Tibial nerve (tissue), 4 donors: ENCODE measurements at places on chromosomes 3 and 15. TPM values are rescaled to one million over a fixed set of nuclear protein-coding genes. Genes with fewer than 3 reads are reported as not detected.

The ZKSCAN7 gene
- total RNA-seq, result 10.0 TPM

DNA sequence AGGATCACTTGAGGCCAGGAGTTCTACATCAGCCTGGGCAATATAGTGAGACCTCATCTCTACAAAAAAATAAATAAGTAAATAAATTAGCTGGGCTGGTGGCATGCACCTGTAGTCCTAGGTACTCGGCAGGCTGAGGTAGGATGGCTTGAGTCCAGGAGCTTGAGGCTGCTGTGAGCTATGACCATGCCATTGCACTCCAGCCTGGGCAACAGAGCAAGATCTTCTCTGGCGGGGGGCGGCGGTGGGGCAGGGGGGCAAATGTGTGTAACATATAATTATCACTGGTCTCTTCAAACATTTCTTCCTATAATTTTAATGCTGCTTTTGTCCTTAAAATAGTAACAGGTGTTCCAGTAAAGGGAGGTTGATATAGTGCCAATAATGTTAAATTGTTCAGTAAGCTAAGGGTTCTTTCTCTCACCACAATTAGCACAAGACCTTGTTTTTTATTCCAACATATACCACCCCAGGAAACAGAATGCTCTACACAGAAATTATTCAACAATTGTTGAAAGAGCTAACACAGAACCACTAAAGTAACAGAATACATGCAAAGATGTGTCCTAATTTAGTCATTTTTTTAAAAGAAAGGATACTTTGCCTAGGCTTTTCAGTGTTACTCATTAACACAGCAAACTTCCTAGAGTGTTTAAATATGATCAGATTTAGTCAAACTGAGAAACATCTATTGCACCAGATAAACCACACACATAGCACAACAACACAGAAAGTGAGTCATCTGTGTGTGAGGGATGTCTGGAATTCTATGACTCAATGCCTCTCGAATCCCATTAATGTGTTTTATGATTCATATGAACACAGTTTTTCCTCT, 29.1 kb downstream of the ANKRD28 start:
- DNase-seq, result peak; percentile 30

DNA sequence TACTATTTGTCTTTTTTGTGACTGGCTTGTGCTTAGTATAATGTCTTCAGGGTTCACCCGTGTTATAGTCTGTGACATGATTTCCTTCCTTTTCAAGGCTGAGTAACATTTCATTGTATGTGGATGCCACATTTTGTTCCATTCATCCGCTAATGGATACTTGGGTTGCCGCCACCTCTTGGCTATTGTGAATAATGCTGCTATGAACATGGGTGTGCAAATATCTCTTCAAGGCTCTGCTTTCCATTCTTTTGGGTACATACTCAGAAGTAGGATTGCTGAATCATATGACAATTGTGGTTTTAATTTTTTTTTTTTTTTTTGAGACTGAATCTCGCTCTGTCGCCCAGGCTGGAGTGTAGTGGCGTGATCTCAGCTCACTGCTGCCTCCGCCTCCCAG, 15.4 kb downstream of the CRTC3 start:
- no peak for DNase-seq

The RASGRP1 gene
- 0.98 TPM for total RNA-seq

DNA sequence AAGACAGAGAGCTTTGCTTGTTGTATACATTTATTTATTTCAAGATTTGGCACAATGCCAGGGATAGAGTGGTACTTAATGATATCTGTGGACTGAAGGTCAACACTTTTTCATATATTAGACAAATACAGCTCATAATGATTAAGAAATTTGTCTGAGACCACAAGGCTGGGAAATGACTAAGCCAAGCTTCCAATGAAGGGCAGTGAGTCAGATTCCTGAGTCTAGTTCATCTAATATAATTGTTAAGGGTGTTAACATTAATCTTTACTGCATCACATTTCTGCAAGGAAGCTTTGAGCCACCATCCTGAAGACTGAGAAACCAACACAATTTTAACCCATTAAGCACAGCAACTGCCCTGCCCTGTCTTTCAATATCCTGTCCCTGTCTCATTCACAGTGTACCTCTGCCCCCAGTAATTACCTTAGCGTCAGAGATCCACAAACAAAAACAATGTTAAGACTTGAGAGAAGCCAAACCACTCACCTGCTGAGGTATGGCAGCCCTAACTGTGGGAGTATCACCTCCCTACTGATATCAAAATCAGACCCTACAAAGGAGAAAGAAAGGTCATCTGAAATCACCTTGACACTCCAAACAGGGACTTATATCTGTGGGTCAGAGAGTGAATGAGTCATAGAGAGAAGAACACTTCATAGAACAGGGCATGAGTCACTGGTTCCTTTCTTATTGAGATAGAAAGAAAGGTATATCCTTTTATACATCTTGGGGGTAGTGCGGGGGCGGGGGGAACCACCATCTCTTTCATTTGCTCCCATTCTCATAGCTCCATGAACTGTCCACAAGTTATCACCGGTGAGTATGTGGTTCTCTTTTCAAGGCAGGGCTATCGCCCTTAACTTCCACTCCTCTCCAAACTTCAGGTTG, 74.7 kb downstream of the MAGI1 start:
- no peak for DNase-seq

GRCh38 chr3:96959901-96960641, 145.7 kb downstream of the EPHA6 start:
- DNase-seq, result no peak

GRCh38 chr3:192332386-192333291, 394.7 kb downstream of the FGF12 start:
- DNase-seq, result no peak

DNA sequence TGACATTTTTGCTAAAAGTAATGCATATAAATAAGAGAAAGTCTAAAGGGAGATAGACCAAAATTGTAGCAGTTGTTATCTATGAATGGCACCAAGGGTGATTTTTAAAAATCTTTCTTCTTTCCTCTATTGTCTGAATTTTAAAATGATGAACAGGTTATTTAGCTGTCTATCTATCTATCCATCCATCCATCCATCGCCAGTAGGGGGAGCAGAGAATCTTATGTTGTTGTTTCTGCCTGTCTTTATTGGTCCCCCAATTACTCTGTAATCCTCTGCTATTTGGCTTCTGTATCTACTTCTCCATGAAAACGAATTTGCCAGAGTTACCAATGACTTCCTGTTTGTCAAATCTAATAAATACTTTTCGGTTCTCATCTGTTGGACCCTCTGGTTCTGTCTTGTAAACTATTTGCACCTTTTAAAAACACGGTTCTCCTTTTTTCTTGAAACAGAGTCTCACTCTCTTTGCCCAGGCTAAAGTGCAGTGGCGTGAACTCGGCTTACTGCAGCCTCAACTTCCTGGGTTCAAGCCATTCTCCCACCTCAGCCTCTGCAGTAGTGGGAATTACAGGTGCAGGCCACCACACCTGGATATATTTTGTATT, 86.0 kb downstream of the ECT2 start:
- DNase-seq, result peak; percentile 30

The NDN gene
- total RNA-seq, result 112 TPM

DNA sequence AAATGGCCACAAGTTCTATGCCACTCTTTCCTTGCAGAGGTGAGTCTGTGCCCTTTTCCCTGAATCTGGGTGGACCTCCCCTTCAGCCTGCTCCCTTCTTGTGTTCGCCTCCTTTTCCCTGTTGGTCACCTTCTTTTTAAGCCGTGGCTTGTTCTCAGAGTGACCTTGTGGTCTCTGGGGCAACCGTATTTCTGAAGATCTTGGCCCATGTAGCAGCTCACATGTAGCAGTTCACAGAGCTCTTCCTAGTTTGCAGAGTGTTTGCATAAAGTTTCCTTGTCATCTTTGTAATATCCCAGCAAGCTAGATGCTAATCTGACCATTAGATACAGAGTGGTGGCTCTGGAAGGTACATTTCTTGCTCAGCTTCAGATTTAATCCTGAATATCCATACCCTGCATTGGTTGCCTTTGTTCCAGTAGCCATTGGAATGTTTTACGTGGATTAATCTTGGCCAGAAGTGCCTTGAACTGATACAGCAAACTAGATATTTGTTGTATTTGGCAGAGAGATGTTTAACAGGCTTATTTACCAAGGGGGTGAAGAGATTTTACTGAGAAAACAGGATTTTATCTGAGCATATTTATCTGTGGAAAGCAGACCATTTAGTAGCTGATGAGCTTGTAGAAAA, 40.7 kb upstream of the BSN start:
- DNase-seq, result no peak

- DNase-seq, result no peak
Observed at GRCh38 chr3:58074997-58075396, 66.8 kb downstream of the FLNB start.

DNA sequence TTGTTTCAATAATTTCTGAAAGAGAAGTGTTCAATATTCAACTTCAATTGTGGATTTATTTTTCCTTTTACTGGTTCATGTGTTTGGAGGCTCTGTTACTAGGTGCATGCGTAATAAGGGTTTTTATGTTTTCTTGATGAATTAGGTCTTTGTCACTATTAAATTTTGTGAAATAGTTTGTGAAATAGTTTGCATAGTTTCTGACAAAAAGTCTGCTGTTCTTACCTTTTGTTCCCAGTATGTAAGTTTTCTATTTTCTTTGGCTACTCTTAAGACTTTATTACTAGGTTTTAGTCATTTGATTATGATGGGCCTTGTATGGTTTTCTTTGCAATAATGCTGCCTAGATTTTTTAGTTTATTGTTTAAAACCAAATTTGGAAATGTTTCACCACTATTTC, 38.0 kb downstream of the MEF2A start:
- DNase-seq, result no peak

GRCh38 chr3:50632450-50632849, 15.5 kb downstream of the MAPKAPK3 start:
- no peak for DNase-seq

DNA sequence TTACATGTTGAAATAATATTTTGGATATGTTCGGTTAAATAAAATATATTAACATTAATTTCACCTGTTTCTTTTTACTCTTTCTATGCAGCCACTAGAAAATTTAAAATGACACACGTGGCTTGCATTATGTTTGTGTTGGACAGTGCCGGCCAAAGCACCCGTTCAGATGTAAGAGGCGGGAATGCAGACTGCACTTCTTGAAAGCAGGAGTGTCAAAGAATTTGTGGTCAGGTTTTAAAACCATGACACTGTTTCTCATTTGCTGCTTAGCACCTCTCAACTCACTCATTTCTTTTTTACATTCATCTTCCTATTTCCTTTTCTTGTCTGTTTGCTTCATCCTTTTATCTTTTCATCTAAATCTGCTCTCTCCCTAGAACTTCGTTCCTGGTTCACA, 35.3 kb upstream of the MINAR1 start:
- DNase-seq, result no peak
